Right hindlimb (tissue), 1 donor: ENCODE measurements at places on chromosomes 7 and 10.

DNA sequence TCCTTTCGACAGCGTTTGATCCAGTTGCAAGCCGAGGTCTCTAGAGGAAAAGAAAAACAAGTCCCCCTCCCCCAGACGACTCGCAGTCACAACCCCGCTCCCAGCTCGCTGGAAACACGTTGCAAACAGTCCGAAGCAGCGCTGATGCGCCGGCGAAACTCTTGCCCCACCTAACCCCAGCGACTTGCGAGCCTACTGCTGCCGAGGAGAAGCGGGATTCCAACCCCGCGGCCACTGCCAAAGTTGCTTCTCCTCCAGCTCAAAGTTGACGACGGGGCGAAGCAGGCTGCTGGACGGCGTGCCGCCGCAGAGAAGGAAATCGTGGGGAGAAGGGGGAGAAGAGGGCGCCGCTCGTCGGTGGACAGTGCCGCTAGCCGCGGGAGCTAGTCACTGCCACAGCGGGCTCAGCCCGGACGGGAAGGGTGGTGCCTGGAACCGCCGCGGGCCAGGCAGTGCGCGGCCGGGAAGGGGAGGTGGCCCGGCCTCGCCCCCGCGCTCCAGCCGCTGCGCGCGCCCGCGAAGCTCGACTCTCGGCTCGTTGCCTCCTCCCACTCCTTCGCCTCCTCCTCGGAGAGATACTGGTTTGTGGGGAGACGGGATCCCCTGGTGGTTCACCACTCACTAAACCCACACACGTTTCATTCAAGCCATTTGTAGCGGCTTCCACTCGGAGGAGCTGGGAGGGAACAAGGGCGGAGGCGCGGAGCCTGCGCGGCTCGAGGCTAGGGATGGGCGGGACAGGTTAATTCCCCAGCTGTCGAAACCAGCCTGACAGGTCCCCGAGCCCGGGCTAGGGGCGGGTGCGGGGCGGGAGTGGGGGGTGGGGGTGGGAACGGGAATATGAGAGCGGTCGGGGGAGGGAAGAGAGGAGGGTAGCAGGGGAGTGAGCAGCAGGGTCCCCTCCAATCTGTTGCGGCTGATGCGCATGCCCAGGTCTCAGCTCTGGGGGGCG lies at the start of gene GPR37:
Gene GPR37 (minus strand): TSS at position 392 of the 952 bp plus-strand sequence. CDS start 816 bp downstream, outside the sequence.
- DNase-seq = peak; percentile 66

GRCh38 chr7:31079824-31080511 lies 27.9 kb downstream of the ADCYAP1R1 start:
- no peak for DNase-seq

- DNase-seq = no peak
Measured at GRCh38 chr7:73719806-73720169, 319 bp upstream of the STX1A start.

GRCh38 chr10:98778277-98778759 lies 331.6 kb upstream of the HPS1 start:
- no peak for DNase-seq

DNA sequence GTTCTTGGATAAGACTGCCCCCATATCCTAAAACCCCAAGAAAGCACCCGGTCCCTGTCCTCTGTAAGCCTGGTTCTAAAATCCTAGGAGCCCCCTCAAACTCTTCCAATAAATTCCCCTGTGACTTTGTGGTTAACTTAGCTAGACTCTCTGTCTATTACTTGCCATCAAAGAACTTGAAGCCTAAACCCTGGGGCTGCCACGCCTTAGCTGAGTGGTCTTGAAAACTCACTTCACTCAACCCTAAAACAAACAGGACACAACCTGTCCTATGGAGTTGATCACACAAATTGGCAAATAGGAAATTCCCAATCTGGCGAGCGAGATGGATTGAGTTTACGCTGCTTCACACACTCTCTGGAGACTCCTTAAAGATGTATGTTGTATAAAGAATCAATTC lies 191.4 kb upstream of the SVIL start:
- no peak for DNase-seq

DNA sequence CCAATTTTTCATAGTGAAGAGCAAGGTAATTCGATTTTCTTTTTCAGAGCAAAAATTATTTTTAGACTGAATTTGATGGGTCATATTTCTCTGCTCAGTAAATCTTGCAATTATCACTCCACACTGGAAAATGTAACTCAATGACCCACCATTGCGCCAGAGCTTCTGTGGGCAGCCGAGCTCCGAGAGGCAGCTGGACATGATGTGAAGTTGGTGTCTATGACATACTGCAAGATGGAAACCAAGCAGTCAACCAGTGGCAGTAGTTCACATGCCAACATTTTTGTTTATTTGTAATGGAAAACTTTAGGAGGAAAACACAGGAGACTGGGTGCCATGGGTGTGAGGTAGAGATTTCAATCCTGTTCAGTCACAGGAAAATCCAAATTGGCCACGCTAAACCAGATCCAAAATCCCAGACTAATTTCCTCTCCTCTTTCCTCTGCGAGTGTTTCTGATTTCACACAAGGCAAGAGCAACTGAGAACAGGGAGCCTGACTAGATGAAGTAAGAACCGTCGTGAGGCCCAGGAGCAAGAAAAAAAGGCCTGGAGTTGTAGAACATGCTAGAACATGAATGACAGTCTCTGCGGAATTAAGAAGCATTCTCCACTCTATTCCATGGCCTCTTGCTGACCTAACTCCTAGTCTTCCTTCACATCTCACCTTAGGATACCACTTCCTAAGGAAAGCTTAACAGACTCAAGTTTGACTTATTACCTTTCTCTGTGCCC lies 39.3 kb downstream of the CALD1 start:
- no peak for DNase-seq

DNA sequence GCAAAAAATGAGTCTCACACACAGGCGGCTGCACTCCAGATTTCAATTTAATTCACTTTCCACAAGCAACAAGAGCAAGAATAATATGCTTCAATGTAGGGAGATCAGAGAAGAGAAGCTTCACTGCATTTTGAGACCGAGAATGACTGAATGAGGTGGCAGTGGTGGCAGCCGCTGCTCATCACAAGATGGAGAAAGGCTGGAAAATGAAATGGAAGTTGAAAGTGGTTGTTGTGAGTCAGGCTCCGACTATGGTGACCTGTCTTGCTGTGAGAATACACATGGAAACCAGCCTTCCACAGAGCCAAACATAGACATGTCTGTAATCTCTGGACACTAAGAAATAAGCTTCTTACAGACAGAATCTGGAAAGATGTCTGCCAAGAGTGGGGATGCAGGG lies 499.6 kb upstream of the LRRN3 start:
- no peak for DNase-seq

DNA sequence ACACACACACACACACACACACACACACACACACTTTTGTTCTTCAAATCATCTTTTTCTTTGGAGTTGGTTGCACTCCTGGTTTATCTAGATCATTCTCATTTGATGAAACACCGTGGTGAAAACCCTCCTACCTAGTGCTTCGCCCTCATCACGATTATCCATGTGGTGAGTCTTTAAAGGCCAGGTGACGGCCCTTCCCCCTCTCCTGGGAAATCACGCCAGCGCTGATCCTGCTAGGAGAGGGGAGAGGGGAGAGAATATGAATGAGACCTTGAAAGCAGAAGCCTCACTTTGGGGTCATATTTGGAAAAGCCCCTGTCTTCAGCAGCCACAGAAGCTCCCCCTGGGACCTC lies 103.9 kb upstream of the LRRC4 start:
- DNase-seq = no peak

DNA sequence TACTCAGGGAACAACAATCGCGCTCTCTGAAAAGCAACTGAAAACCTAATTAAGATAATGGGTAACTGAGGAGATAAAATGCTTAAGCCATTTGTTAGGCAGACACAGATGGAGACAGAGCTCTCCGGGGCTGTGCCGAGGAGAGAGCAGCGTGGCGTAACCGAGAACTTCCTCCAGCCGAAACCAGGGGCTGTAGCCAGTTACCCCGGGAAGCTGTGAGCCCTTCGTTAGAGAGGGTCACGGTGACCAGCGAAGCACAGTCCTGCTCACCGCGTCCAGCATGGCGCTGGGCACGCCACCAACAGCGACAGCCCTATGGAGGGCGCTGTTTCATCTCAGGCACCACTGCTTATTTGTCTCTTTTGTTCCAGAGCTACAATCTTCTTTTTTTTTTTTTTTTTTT lies 16.1 kb downstream of the PAPOLB start:
- DNase-seq = no peak
